Activated T-cell treated with anti-CD3 and anti-CD28 coated beads for 48 hours (primary cell): ENCODE measurements at places on chromosomes 5 and 9.

DNA sequence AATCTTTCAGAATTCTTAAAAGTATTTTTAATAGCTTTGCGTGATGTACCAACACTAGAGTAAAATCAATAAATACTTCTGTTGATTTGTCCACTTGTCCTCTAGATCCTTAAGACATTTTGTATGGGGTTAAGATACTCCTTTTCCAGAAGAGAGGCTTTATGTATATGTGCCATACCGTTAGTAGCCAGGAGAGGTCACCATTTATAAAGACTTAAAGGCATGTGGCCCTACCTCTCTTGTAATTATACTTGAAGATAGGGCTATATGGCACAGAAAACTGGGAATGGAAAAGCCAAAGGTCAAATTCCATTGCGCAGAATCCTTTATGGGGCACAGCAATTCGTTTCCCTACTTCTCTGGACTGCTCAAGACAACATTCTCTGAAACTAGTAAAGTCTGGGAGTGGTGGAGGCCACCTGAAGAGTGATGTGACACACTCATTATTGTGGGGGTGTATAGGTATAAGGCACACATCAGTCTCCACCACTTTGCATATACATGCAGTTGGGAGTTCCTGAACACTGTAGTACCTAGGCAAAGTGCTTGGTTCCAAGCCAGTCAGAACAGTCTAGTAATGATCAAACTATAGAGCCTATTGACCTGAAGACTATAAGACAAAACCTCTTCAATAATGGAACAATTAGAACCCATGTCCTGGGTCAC is 140.1 kb upstream of the FBXL17 start:
- no peak for DNase-seq

GRCh38 chr9:137722481-137722880 is 103.7 kb downstream of the EHMT1 start:
- no peak for DNase-seq

- DNase-seq: no peak
Observed at GRCh38 chr9:99027443-99027842, 77.5 kb upstream of the TGFBR1 start.

DNA sequence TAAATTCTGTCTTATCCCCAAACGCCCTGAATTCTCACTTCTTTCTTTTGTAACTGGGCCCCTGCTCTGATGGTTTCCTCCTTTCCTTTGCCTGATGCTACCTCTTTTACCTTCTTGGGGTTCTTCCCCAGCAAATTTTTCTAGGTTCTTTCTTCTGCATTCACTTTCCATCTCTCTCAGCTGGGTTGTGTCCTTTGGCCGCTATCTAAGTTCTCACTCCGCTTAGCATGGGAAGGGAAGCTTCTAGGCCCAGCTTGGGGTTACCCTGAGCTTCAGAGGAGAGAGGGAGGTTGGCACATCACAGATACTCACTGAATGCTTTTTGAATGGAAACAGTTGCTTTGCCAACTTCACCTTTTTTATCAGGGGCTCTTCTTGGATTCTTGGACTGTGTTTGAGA is 17.0 kb downstream of the PALM2AKAP2 start:
- DNase-seq: no peak

GRCh38 chr9:17462869-17463464 is 115.9 kb upstream of the SH3GL2 start:
- no peak for DNase-seq

GRCh38 chr9:114493521-114494184 is 11.6 kb downstream of the WHRN start:
- DNase-seq: no peak

- no peak for DNase-seq
Observed at GRCh38 chr5:96788112-96788749, 19.5 kb downstream of the ERAP1 start.

- DNase-seq: no peak
Observed at GRCh38 chr9:13020146-13021040, 245.6 kb downstream of the LURAP1L start.

DNA sequence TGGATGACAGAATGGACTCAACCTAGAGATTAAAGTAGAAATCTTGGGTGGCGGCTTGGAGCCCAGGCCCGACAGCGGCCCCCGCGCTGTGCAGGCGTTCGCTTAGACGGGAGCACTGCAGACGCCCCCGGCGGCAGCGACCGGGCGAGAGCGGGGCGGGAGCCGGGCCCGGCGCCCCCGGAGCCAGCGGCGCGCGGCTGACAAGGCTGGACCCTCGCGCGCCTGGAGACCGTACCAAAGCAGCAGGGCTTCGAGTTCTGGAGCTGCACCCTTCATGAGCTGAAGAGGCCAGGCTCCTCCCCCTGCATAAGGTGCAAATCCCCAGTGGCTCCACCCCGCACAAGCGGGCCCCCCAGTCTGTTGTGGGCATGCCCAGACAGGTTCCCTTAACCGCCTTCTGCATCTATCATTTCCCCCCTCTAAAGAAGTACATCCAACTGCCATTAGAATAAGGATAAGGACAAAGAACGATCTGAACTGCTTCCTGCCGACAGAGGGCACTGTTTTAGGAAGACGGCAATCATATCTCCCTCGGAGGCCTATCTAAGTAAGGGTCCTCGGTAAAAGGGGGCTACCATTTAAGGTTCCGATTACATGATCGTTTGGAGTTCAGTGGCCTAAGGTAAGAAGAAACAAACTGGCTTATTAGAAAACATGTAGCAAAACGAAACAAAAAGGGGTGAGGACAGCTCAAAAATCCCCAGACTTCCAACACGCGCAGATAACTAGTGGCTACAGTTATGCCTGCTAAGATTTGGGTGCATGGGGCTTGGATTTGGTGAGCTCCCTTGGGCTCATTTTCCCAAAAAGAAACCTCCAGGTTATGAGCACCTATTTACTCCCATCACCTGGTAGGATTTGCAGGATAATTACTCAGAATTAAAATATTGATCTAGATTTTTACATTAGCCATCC is 66.3 kb downstream of the RGMB start:
- DNase-seq: peak; percentile 1

- no peak for DNase-seq
Observed at GRCh38 chr9:29769019-29769418, 2195.7 kb upstream of the C9orf72 start.

DNA sequence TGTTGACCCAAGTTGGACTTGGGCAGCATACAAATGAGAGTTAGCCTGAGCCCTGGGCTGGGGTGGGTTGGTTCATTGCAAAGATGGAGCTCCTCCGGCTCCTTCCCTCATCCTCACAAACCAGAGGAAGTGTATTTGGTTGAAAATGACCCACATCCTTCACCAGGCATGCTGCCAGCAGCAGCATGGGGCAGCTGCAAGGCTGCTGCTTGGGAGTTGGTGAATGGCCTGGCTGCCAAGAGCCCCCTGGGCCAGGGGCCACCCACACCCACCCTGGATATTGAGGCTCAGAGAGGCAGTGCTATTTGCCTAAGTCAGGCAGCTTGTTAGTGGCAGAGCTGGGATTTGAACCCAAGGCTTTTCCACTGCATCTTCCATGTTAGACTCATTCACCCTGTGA is 29.5 kb downstream of the PPARGC1B start:
- no peak for DNase-seq

- DNase-seq: no peak
Observed at GRCh38 chr5:147617711-147618350, 108.0 kb upstream of the DPYSL3 start.

DNA sequence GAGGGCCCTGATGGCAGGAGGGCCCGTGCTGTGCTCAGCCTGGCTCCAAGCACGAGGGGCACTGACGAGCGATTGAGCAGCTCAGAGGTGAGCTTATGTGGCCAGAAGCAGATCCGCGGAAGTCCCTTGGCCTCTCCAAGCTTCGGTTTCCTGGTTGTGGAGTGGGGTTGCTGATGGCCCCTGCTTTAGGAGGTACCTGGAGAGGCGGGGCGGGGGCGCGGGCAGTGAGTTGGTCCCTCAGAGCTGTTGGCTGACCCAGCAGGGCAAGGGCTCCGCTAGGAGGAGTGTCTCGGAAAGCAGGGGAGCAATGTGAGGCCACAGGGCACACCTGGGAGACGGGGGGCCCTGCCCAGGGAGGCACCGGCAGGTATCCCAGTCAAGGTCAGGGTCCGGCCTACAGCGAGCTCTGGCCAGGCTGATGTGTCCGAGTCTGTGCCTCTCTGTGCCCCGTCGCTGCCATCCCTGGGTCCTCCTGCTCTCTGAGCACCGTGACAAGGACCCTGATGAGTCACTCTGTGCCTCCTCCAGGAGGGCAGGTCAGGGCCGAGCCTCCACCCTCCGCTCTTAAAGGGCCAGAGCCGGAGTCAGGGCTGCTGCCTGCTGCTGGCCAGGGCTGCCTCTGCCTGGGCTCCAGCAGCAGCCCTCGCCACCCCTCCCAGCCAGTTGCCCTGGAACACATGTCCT is 14.8 kb downstream of the NCS1 start:
- no peak for DNase-seq

- DNase-seq: no peak
Observed at GRCh38 chr9:34458959-34459340, 345 bp downstream of the DNAI1 start.

GRCh38 chr9:95085036-95085770 is 232.3 kb downstream of the FANCC start:
- DNase-seq: no peak

DNA sequence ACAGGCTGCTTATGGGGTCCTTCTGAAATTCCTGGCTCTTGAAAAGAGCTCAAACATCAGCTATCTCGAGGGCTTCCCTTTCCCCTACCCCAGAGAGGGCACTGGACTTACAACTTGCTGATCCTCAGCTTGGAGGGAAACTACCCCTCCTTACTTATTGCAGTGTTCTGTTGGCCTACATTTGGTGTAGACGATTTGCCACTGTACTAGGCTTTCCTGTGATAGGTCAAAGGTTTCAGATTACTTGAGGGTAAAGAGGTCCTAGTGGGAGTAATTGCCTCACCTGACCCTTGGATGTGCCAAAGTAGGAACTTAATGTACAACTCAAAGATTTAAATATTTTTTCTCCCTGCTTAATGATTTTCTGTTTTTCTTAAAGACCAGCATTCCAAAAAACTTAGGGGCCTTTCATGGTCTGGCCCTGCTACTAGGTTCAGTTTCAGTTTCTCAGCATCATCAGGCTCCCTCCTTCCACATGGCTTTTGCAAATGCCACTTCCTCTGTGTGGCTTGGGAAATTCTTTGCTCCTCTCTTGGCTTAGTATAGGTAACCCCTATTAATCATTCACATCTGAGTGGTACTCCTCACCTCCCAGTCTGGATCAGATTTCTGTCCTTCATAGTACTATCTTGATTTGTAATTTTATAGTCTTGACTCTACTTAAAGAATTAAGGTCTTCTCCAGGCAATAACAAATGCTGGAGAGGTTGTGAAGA is 32.4 kb downstream of the CYSTM1 start:
- no peak for DNase-seq

GRCh38 chr5:63743096-63743798 is 219.0 kb downstream of the HTR1A start:
- no peak for DNase-seq

DNA sequence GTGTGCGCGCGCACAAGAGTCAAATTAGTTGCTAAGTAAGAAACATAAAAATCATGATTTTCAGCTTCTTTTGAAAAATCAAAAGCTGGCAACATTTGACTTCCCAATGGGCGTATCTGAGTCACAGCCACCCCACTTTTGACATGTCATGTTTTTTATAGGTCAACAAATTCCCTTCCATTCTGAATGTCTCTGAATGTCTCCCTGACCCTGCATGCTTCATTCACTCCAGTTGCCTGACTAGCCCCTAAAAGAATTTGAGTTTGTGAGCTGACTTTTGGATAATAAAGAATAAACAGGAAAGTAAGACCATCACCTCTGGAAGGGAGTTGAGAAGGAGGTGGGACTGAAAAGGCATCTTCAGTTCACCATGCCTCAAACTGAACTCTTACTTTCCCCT is 20.2 kb upstream of the GLIS3 start:
- no peak for DNase-seq

GRCh38 chr5:37121465-37121864 is 127.7 kb downstream of the CPLANE1 start:
- no peak for DNase-seq

DNA sequence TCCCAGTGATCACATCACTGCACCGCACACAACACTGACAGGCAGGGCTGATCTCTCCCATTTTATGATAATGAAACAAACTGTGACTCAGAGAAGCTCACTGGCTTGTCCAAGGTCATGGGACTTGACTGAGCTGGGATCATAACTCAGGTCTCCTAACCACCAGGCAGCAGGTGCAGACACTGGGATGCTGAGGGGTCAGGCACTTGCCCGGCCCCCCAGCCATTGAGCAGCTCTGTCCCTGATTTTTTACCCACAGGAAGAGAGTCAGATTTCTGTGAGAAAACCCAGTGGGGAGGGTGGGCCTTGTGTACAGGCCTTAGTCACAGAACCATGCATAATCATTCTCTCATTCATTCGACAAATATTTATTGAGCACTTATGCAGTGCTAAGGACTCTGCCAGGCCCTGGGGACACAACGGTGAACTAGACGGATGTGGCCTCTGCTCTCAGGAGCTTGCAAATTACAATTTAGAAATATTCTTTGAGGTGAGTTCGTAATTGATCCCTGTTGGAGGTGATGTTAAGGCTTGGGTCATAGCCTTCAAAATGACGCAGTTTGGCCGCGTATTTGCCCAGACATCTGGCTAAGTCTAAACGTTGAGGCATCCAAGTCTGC is 54.5 kb upstream of the TGFBR1 start:
- DNase-seq: no peak

- no peak for DNase-seq
Observed at GRCh38 chr5:9519537-9519936, 26.3 kb downstream of the SEMA5A start.
